T-helper 22 cell (primary cell): ENCODE measurements at places on chromosomes 12 and 14.

DNA sequence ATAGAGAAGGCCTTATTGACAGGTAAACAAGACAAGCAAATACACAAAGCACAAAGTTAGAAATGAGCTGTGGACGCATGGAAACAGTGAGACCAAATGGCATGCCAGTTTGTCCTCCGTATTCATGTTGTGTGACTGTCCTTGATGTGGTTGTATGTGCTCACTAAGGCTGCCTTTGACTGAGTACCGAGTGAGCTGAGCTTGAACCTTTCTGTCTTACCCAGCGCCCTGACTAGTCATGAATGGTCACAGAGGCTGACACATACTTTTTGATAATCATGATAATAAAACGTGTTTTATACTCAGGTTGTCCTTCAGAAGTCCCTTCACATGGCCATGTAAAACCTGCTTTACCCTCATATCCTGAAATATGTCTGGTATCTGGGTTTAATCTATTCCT lies 553 bp upstream of the CATSPERB start:
- DNase-seq, result no peak

DNA sequence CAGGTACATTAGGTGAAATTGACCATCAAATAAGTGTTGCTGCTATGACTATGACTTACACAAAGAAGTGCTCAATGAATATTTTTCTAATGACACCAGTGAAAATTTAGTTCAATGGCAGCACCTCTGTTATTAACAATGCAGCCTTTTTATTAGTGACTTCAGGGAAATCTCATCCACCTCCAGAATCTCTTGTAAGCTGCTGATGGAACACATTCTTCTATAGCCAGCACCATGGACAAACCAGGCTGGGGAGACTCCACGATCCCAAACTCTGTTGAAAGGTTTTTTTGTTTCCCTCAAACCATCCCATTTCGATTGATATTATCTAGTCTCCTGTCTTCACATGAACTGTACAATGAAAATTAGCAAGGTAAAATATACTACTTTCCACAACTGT lies 265.9 kb downstream of the ITPR2 start:
- DNase-seq, result no peak

GRCh38 chr12:5631497-5631896 lies 199.6 kb downstream of the NTF3 start:
- no peak for DNase-seq

- no peak for DNase-seq
These were observed 174.0 kb upstream of the DIO2 start for GRCh38 chr14:80385336-80385735.

- DNase-seq, result no peak
These were observed 41.7 kb upstream of the RAP1B start for GRCh38 chr12:68568922-68569569.

- DNase-seq, result no peak
These were observed 87.1 kb downstream of the ARID2 start for GRCh38 chr12:45816652-45817051.

DNA sequence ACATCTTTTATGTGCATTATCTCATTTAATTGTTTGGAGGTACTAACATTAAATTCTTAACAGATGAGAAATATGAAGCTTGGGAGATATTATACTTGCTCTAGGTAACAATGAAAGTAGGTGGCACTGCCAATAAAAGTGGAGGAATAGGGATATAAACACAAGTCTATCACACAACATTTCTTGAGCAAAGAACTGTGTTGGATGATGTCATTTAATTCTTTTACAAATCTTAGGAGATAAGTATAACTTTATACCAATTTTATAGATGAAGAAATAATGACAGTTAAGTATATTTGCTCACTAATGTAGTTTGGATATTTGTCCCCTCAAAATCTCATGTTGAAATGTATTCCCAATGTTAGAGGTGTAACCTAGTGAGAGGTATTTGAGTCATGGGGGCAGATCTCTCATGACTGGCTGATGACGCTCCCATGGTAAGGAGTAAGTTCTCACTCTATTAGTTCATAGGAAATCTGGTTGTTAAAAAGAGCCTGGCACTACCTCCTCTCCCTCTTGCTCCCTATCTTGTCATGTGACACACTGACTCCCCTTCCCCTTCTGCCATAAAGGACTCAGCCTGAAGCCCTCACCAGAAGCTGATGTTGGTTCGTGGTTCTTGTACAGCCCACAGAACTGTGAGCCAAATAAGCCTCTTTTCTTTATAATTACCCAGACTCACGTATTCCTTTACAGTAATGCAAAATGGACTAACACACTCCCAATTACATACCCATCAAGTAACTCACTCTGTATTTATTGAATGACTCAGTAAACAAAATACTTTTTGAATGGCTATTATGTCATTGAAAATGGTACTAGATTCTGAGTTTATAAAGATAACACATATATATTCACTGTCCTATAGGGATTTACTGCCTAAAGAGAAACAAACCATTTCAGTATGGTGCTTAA lies 146.8 kb upstream of the KITLG start:
- DNase-seq, result no peak

GRCh38 chr12:32309811-32310736 lies 89.3 kb upstream of the FGD4 start:
- DNase-seq, result no peak

GRCh38 chr12:87439990-87440827 lies 589.0 kb downstream of the C12orf50 start:
- DNase-seq, result no peak

- no peak for DNase-seq
These were observed 423.6 kb downstream of the BTG1 start for GRCh38 chr12:91722072-91722471.
